ENCODE measurements at places on chromosomes 4 and X.

- DNase-seq: no peak
Measured at GRCh38 chrX:101482296-101482695, 3.0 kb upstream of the ARMCX4 start.

- no peak for DNase-seq
Measured at GRCh38 chr4:165522050-165522449, 143.2 kb downstream of the CPE start.

DNA sequence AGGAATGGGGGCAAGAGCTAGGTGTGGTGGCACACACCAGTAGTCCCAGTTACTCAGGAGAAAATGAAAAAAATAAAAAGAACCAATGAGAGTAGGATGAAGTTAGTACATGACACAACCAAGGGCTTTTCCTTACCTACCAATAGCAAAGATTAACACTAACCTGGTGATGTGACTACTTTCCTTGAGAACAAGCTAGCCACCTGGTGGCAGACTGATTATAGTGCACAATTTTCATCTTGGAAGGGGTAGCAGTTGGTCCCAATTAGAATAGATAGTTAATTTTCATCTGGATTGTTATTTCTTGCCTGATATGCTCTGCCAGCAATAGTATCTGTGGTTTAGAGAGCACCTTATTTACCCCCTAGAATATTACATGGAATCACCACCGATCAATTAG lies 1216.8 kb upstream of the PABPC4L start:
- DNase-seq: no peak

- no peak for DNase-seq
Measured at GRCh38 chr4:39085891-39086290, 23.9 kb downstream of the KLHL5 start.

DNA sequence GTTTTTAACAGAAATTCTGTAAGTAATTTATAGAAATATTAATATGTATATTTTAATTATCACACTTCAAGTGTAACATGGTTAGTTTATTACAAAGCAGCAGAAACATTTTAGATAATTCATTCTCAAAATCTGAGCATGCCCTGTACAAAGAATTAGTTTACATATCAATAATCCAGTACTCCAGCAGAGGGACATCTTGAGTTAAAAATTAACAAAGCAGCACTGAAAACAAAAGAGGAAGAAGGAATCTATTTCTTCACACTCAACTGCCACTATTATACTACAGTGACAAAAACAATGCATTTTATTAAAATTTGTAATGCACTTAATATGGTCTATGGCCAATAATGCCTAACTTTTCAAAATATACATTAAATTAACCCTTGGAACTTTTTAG lies 179.1 kb upstream of the KLHL4 start:
- DNase-seq: no peak

- DNase-seq: no peak
Measured at GRCh38 chr4:10750714-10751113, 66.1 kb upstream of the CLNK start.

GRCh38 chr4:154549894-154550790 lies at the start of gene PLRG1:
TSS of gene PLRG1 (minus strand) at chr4:154550400. CDS start at chr4:154550308, 92 bp downstream.
- DNase-seq: peak; percentile 96

- DNase-seq: no peak
Measured at GRCh38 chr4:24831637-24832036, 36.3 kb downstream of the SOD3 start.

DNA sequence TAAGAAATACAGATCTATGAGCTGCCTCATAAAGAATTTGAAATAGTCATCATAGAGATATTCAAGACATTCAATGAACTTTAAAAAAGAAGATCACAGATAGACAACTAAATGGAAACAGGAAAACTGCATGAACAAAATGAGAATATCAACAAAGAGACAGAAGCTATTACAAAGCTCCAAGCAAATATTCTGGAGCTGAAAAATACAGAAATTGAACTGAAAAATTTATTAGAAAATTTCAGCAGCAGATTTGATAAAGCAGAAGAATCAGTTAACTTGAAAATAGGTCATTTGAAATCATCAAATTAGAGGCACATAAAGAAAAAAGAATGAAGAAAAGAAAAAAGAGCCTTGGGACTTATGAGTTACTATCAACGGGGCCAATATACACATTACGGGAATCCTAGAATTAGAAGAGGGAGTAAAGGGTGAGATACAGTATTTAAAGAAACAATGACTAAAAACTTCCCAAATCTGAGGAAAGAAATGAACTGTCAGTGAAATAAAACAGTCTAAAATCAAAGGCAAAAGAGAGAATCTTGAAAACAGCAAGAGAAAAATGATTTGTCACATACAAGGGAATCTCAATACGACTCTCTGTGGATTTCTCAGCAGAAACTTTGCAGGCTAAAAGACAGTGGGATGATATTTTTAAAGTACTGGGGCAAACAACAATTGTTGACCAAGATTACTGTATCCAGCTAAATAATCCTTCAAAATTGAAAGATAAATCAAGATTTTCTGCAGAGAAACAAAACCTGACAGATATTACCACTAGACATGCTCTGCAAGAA lies 641.6 kb downstream of the ANKRD50 start:
- no peak for DNase-seq

DNA sequence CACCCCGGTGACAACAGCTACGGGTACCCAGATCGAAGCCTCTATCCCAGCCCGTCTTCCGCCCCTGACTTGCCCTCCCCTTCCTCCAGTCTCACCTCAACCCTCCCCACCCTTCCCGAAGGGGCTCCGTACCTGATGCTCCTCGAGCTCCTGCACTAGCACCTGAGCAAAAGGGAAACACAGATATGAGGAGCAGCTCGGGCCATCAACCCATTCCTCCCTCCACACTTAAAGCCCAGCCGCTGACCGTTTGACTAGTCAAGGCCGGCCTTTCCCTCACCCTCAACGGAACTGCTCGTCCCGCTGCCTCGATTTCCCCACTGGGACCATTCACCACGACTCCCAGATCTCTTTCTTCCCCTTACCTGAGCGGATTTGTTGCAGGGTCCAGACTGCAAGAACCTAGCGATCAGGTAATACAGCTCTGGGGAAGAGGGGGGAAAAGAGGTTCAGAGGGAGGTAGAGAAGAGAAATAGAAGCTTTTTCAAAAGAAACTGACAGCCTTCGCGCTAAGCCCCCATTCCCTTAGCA lies 731 bp downstream of the BRWD3 start:
- DNase-seq: peak; percentile 13

DNA sequence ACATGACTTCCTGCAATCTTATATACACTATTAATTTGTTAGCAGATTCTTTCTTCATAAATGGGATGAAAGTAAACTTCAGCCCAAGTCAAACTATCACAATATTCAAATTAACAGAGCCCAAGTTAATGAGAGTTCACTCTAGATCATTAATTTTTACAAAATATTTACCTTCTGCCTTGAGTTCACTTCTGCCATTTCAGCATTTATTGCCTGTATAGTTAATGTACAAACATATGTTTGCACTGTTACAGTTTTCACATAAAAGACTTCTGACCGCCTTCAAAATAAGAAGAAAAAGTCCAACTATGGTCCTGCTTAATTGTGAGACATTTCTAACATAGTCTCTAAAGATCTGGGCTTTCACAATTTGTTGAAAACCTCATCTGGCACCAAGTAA lies 46.9 kb downstream of the GPC3 start:
- DNase-seq: no peak

- no peak for DNase-seq
Measured at GRCh38 chr4:174172274-174172673, 111.2 kb downstream of the FBXO8 start.

DNA sequence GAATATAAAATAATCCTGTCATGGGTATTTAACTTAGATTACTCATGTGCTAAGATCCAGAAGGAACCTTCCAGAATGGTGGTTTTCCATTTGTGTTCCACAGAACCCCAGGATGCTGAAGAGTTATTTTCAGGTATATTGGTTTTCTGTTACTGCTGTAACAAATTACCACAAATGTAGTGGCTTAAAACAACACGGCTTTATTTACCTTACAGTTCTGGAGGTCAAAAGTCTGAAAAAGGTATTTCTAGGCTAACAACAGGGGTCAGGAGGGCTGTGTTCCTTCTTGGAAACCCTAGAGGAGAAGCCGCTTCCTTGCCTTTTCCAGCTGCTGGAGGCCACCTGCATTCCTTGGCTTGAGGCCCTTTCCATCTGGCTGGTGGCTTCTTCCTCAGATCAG lies 57.9 kb upstream of the HPSE start:
- DNase-seq: no peak

GRCh38 chr4:105558277-105558676 lies 5.9 kb downstream of the ARHGEF38 start:
- no peak for DNase-seq

DNA sequence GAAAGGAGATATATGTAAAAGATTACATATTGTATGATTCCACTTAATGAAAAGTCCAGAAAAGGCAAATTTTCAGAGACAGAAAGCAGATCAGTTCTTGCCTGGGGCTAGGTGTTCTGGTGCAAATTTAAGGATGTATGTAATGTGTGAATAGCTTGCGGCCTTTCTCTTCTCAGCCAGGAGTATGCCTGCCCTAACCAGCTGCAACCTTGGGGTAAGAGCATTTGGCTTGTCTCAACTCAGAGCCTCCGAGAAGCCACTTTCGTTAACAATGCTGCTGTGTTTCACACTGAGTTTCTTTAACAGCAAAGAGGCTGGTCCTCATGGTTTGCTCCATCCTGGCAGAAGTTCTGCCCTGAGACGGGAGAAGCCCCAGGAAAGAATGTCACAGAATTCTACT lies 102.7 kb downstream of the SPCS3 start:
- DNase-seq: no peak

DNA sequence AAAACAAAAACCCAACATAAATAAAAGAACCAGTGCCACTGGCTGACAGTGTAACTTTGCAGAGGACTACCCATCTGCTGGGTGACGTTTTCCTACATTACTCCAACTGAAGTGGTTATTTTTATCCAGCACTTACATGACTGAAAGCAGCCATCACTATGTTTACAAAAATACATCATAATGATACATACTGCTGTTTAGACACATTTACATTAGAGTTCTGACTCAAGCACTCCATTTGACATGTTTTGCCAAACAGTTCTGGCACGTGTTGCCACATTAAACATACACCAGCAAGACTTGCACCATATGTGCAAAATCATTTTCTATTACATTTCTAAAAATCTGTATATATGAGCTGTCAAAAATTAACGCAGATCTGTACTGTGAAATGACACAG lies 39.6 kb downstream of the BEND4 start:
- no peak for DNase-seq

- no peak for DNase-seq
Measured at GRCh38 chrX:22121161-22121560, 89.0 kb downstream of the PHEX start.

- DNase-seq: no peak
Measured at GRCh38 chr4:137015426-137016409, 516.6 kb downstream of the PCDH18 start.

DNA sequence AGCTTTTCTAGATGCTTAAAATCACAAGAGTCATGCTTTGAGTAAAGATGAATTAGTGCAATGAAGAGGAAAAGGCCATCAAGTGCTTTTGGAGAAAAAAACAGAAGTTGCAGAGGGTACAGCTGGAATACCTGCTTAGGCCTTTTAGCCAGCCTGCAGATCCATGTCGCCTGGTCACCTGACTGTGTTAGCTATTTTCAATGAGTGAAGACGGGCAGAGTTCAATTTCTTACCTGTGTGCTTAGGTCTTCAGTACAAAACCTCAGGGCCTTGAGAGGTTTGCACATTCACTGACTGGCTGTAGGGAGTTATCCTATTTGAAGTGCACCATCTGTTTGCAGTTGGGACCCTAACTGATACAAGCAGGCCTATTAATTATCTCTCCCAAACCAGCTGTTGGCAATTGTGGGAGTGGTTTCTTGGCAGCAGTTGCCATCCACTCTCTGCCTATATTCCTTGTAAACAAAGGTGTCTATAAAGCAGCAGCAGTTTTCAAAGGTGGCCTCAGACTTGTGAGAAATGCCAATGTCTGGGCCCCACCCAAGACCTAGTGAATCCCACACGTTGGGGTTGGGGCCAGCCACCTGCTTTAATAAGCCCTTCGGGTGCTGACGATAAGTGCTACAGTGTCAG lies 16.3 kb upstream of the FAT1 start:
- no peak for DNase-seq

DNA sequence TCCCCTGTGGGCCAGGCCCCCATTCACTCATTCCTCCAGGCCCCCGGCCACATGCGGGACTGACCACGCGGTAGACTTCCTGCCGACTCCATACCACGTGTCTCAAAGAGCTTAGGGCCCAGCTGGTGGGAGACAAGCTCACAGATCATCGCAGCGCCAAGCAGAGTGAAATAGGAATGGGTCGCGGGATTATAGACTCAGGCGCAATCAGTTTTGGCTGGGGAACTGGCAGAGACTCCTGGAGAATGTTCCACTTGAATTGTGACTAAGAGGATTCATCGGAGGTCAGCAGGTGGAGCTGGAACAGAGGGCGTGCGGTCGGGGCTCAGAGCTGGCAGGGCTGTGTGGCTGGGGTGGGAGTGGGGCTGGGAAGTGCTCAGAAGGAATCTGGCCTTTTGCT lies 15.6 kb downstream of the ATP2B3 start:
- no peak for DNase-seq

DNA sequence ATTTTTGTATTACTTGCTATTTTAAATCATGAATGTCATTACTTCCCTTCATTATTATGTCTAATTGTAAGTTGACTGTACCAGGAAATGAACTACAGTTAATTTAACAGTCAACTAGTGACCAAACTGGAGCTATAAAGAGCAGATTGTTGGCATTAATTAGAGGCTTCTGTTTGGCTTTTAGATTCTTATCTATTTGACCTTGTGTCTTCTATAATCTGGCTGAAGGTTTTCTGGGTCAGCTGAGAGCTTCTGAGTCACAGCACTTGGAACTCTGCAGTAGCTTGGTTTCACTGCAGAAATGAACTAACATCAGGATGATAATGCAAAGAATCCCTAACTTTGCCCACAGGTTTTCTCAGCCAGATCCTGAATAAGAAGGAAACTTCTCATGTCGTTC lies 169.2 kb upstream of the LEF1 start:
- DNase-seq: no peak

DNA sequence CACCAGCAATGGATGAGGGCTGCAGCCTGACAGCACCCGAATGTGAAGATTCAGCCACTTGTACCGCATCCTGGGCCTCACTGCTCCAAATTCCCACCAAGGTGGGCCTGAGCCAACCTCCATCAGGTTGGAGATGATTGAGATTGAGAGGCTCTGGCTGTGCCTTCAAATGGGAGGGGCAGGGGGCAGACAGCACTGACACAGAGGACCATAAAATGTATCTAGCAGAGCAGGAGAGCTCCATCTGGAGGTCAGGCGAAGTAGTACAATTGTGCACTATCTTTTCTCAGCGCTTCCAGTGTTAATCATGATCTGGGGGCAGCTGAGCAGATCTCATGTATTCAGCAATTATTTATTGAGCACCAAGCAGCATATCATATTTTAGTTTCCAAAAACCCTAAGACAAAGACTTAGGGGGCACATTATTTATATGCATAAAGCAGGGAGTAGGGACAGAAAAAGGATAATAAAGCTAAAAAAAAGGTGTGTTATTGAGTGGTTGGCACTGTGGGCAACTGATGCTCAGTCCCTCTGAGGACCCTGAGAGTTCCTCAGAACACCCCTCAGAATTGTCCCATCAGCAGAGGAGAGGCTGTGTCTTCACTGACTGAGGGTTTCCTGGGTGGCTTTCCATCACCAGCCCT lies 31.6 kb upstream of the C1QTNF7 start:
- DNase-seq: peak; percentile 46

- DNase-seq: no peak
Measured at GRCh38 chr4:143399113-143399949, 62.7 kb downstream of the GAB1 start.

- DNase-seq: no peak
Measured at GRCh38 chr4:93870876-93871458, 42.4 kb downstream of the ATOH1 start.
